Stimulated activated CD4-positive, alpha-beta T cell treated with anti-CD3 and anti-CD28 coated beads, TNF-alpha, amount 100 ng/mL, for 1 hour (primary cell): ENCODE measurements at places on chromosomes 2 and 18.

GRCh38 chr2:180360283-180360618 lies 353.2 kb upstream of the CWC22 start:
- no peak for DNase-seq

- DNase-seq: no peak
Measured at GRCh38 chr2:201707753-201708152, 9.3 kb upstream of the MPP4 start.

DNA sequence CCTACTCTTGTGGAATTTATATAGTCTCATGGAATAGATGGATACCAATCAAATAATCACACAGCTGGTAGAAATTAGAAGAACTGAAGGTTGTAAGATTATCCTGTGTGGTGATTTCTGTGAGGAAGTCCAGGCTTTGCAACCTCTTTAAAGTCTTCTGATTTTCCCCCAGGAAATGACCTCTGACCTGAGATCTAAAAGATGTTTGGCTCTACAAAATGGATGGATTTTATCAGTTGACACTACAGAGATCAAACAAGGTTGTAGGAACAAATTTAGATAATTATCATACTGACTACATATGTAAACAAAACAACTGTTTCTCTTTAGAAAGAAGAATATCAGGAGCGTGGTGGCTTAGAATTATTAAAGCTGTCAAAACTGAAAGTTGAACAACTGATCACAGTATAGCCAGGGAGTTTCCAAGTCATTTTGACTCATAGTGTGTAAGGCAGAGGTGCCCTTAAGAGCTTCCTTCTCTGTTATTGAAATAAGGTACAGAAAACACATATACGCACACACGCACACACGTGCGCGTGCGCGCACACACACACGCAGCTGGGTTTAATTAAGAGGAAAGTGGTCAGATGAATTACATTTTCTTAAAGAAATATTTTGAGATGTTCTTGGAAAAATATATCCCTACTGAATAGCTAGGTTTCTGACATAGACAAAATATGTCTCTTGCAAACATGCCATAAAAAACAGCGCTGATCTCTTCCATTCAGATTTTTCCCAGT lies 35.5 kb upstream of the PELI1 start:
- DNase-seq: no peak

GRCh38 chr18:64707052-64707451 lies 558.2 kb upstream of the LINC00305 start:
- no peak for DNase-seq

GRCh38 chr2:239259173-239259572 lies 141.6 kb downstream of the HDAC4 start:
- no peak for DNase-seq

- no peak for DNase-seq
Measured at GRCh38 chr2:1793868-1794445, 49.6 kb upstream of the PXDN start.

DNA sequence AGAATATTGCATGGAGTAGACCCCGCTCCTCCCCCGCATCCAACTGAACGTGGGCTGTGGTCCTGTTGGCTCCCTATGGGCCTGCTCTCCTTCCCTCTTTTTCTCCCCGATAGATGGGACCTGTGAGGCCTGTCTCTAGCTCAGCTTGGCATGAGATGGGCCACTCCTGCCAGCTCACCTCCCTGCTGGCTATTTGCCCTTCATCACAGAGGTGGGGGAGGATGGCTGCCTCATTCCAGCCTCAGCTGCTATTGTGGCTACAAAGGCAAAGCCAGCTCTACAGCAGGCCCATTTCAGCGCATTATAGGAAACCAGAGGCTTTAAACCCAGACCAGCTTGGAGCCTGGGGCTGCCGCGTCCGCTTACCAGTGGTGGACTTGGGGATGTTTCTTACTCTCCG lies 313.9 kb downstream of the GBX2 start:
- DNase-seq: no peak

DNA sequence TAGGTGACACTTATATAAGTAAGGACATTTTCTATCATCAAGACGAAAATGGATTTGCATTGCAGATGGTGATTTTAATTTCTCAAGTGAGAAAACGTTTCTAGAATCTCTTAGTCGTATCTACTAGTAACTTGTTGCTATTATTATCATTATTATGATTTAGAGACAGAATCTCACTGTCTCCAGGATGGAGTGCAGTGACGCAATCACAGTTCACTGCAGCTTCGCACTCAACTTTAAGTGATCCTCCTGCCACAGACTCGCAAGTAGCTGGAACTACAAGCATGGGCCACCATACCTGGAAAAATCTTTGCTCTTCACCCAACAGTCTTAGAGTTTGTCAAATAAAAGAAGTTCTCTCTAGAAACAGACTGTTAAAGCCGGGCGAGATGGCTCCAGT lies 37.6 kb upstream of the DDX18 start:
- DNase-seq: no peak

DNA sequence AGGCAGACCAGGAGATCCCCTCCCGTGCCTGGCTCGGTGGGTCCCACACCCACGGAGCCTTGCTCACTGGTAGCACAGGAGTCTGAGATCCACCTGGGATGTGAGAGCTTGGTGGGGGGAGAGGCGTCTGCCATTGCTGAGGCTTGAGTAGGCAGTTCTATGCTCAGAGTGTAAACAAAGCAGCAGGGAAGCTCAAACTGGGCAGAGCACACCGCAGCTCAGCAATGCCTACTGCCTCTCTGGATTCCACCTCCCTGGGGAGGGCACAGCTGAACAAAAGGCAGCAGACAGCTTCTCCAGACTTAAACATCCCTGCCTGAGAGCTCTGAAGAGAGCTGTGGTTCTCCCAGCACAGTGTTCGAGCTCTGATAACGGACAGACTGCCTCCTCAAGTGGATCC lies 85.1 kb downstream of the UGP2 start:
- DNase-seq: no peak

GRCh38 chr2:98463988-98464771 lies 19.5 kb downstream of the INPP4A start:
- DNase-seq: no peak

GRCh38 chr2:15238028-15238427 lies 323.1 kb downstream of the NBAS start:
- no peak for DNase-seq

GRCh38 chr2:115115135-115115534 lies 672.7 kb downstream of the DPP10 start:
- DNase-seq: no peak

DNA sequence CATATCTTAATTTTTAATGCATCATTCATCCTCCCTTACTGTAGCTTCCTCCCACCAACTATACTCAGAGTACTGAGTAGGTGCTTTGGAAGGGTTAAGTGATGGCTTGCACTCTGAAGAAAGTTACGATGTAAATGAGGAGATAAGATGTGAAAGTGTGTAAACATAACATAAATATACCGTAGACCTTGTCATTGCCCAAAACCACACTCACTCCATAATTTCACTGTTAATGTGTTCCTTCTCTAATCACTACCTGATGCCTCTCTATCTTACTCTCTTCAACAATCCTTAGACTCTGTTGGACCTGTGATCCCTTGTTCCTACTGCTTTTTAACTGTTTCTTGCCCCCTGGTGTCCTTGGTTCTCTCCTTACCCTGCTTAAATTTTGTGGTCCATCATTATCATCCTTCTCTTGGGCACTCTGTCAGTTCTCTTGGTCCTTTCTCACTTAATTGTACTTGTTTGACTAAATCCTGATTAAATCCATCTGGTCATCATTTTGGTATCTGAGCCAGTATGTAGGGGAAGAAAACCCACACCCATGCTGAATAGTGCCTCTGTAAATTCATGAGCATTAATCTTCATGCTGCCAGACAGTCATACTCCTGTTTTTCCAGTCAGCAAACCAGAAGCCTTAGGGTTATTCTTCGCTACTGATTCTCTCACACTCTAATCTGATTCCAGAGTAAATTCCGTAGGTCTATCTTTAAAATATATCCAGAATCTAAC lies 45.0 kb downstream of the PMS1 start:
- no peak for DNase-seq
